PC-9 (cell line): ENCODE measurements at places on chromosomes 4 and X. TPM values are rescaled to one million over a fixed set of nuclear protein-coding genes. Genes with fewer than 3 reads are reported as not detected.

DNA sequence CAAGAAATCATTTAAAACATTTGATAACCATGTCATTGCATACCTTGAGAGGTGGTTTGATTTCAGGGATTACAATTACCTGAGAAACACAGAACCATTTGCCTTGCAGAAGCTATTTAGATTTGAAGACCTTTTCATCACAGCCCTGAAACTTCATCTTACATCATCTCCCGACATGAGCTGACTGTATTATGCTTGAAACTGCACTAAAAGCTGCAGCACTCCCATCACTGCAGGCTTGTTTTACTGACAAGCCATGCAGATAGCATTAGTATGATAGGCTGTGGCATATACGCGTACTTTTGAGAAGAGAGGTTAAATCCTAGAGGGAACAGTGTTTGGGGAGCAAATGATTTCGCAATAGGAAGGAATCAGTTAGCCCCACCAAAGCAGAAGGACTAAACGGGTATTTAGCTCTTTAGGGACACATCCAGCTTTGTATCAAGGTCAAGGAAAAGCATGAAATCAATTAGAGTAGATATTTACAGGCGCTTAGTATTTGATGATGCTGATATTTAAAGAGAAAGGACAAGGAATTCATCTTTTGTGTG, 133.2 kb upstream of the DIAPH2 start:
- DNase-seq: no peak

Gene F8A3
- 19.0 and 28.3 TPM in 2 replicates for total RNA-seq

GRCh38 chrX:28988246-28988645, 401.0 kb downstream of the IL1RAPL1 start:
- no peak for DNase-seq

DNA sequence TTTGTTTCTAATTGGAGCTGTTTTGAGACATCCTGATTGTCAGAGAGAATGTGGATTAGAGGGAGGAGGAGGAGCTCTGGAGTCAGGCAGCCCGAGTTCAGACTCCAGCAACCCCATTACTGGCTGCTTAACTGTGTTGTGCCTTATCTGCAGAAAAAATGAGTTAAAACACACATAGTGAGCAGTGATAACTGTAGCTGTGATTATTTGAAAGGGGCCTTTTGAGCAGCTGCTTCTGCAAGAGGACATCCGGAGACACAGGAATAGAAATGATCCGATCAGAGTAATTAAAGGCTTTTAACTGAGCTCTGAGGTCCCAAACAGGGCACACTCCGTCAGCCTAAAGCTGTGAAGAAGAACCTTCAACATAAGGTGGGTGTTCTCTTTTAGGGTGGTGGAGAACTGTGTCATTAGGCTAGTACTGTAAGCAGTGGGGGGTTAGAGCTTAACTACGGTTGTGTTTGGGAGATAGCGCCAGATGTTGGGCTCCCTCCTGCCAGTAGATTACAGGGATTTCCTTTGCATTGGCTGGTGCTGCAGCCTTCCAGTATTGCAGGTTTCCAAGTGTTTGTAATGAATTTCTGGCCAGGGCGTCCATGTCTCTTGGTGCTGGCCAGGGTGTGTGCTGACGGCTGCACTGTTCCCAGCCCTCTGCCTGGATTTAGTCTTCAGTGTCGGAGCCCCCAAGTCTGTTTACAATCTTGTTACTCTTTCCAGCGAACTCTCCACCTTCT, 24.3 kb downstream of the ADD1 start:
- DNase-seq: no peak

DNA sequence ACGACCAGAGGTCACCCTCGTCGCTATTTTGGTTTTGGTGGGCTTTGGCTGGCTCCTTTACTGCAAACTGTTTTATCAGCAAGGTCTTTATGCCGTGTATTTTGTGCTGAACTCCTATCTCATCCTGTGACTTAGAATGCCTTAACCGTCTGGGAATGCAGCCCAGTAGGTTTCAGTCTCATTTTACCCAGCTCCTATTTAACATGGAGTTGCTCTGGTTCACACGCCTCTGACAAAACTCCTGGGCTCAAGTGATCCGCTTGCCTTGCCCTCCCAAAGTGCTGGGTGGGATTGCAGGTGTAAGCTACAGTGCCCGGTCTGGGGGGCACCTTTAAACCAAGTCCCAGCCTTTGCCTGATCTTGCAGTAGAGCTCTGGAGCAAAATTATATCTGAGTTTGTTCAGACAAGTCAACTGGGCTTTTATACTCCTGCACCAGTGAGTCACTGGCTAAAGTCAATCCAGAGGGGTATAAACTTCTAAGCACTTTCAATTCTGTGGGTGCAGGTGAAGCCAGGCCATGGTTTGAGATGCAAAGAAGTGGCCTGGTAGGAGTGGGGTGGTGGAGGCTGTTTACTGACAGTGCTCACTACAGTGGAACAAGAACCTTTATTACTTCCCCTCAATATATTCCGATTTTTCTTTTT, 50.2 kb downstream of the MGST2 start:
- no peak for DNase-seq

Gene APLN
- total RNA-seq: 0.13 TPM in 2 replicates
